ENCODE measurements at places on chromosomes 12 and 14.

- DNase-seq: peak; percentile 33
These were observed 2.6 kb downstream of the SIX4 start for GRCh38 chr14:60721326-60722106.

- DNase-seq: no peak
These were observed 61.6 kb downstream of the SH2B3 start for GRCh38 chr12:111467092-111467856.

DNA sequence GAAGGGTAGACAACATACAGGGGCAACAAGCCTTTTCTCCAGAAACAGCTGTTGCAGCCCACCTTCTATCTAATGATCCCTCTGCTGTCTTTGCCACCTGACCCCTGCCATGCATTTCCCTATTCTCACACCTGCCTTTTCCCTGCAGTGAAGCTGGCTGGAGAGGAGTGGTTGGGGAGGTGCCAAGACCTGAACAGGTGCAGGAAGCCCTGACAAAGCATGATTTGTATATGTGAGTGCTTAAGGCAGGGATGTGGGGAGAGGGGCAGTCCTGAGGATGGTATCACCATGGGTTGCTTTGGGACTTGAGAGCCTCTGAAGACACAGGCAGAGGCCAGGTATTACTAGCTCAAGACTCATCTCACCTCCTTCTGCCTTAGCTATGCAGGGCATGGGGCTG is 2.9 kb upstream of the PFDN5 start:
- DNase-seq: no peak

DNA sequence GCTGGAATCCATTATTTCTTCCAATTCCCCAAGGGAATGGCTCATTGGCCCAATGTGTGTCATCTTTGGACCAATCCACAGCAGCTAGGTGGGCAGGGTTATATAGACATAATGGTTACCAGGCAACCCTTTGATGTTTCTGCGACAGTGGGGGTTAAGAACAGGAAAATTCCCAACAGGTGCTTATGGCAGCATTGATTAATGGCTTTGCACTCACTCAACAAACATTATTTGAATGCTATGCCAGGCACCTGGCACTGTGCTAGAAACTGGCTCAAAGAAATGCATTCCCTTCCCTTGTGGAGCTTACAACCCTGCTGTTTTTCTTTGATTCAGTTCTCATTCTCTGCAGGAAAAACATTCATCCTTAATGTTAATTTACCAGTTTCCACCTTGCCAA is 1221.0 kb downstream of the AACS start:
- no peak for DNase-seq

DNA sequence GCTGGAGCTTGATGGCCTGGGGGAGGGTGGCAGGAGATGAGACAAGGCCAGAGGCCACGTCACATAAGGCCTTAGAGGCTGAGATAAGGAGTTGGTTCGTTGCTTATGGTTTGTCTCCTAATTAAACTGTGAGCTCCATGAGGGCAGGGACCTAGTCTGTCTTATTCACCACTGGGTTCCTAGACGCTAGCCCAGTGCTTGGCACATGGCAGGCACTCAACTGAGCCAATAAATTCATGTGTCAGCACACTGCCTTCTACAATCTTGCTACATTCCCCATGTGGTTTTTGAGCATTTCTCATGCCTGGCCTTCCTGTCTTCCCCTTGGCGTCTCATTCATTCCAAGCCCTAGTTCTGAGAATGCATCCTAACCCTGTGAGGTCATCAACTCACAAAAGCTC is 92.5 kb upstream of the MED13L start:
- DNase-seq: no peak

GRCh38 chr14:92425101-92425500 is 88.5 kb upstream of the RIN3 start:
- no peak for DNase-seq

GRCh38 chr14:26255213-26255612 is 342.6 kb downstream of the NOVA1 start:
- no peak for DNase-seq

GRCh38 chr12:122204167-122205052 is 901 bp downstream of the B3GNT4 start:
- peak; percentile 32 for DNase-seq

DNA sequence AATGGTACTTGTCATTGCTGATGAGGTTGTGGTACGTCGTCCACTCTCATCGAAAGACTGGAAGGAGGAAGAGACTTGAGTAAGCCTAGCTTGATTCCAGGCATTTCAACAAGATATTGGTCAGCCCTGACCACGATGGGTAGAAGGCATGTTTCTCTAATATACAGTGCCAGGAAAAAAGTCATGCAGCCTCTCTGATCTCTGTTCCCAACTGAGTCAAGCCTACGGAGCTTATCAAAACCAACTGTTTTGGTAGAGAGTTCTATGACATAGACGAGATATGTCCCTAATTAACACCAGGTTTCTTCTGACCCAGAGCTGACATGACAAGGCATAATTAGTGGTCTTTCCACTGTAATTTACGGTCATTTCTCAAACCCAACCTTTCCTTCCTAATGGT is 58.5 kb downstream of the NIN start:
- DNase-seq: no peak

DNA sequence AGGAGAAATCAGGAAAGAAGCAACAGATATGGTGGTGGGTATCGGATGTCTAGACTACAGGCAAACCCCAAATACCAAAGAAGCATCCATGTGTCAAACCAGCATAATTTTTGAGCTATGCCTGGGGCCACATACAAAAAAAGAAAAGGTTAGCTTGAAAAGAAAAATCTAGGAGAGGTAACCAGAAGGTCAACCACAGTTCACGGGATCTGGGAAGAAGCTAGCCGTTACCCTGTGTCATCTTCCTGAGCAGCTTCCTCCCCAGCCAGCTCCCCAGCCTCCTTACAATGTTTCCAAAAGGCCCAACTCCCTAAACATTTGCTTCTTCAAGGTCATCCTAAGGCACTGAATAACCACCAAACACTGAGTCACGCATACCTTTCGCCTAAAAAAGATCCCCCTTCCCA is 3.1 kb downstream of the SINHCAF start:
- DNase-seq: no peak

DNA sequence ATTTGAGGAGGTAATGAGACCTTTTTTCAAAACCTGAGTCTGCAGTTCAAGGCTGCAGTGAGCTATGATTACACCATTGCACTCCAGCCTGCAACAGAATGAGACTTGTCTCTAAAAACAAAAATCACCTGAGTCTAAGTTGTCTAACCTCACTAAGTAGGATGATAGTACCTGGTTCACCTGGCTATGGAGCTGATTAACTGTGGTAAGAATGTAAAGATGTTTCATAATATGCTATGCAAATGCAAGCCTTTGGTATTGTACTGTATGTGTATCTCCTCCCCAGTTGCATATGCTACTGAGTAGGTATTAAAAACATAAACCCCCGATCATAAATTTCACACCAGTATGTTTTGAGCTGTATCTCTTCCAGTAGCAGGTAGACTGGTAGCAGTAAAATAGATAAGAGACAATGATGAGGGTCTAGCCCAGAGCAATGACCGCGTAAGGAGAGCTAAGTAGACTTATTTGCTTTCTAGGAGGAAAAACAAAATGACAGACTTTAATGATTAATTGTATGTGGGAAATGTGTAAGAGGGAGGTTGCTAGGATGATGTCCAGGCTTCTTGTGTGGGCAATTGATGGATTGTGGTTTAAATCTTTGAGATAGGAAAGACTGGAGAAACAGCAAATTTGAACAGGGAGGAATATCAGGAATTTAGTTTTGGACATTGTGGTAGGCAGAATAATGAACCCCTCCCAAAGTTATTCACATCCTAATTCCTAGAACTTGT is 41.6 kb upstream of the EGLN3 start:
- no peak for DNase-seq

- DNase-seq: no peak
These were observed 137.7 kb upstream of the FGD4 start for GRCh38 chr12:32261638-32262037.

- no peak for DNase-seq
These were observed 138.0 kb downstream of the SLC38A6 start for GRCh38 chr14:61119006-61119405.

DNA sequence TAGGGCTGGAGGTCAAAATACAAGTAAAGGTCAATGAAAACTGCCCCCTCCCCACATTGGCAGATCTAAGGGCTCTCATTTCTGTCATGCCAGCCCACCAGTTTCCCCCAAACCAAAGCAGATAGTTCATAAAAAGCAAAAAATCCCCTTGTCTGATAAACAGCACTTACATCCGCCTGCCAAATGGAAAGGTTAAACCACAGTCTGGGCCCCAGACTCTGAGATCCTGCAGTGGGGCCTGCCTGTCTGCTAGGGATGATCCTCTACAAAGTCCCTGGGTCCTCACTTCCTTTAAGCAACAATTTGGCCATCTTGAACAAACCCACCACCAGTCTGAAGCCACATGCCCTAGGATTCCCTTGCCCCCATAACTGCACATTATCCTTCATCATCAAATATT is 9.7 kb upstream of the RPS26 start:
- DNase-seq: no peak

- DNase-seq: no peak
These were observed 14.2 kb downstream of the WIF1 start for GRCh38 chr12:65106948-65107347.

DNA sequence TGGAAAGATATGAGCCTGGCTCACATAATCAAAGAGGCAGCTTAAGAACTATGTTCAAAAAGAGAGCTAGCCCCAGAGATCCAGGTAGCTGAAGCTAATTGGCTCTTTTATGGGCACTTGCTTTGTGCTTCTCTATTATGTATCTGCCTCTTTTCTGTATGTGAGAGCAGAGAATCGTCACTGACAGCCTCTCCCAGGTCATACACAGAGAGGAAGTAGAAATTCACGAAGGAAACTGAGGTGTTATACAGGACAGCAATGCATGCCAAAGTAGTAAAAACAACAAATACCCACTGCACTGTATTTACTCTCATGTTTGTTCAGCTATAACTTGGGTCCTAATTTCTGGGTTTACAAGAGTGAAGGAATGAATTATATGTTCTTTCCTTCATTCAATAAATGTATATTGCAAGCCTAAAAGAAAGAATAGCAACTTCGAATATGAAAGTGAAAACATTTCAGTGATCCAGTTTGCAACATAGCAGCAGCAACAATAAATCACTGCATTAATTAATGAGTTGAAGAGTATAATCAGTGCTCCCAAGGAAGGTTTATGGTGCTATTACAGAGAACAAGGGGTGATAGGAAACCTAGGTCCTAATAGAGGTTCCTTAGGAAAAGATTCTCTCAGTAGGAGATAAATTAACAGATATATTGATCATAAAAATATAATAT is 47.1 kb upstream of the ATXN7L3B start:
- DNase-seq: no peak

- no peak for DNase-seq
These were observed 3.1 kb downstream of the SH2B3 start for GRCh38 chr12:111408686-111409402.

DNA sequence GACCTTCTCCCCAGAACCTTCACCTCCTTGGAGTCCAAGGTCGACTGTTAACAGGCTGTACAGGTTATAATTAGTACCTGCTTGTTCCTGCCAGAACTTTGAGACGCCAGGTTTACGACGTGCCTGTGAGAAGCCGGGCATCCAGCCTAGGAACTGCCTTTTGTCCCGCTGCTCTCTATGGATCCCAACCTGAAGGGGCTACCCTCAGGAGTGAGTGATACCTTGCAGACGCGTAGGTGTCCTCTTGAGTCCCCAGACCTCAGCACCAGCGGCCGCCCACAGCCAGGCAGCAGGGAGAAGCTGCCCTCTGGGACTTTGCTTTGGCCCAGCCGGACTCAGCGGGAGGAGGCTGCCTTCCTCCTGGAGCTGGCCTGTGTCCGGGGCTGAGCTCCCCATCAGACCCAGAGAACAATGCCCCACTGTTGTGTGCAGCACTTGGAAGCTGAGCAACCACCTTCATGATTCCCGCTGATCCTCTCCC is 16.2 kb downstream of the SYNE3 start:
- no peak for DNase-seq

DNA sequence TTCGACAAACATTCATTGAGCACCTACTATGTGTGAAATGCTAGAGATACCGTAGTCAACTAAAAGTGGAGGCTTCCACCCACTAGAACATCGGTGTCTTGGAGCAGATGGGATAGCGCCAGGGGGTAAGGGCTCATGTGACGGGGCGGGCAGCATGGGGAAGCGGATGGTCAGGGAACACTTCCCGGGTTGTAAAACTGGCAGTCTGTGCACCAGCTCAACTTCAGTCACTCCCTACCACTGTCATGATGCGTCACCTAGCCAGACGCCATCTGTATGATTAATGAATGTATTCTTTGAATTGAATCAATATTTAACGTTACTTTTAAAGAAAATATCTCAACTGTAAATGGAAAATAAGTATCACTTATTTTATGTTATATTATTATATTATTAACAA is 93.5 kb downstream of the PIWIL1 start:
- DNase-seq: no peak

GRCh38 chr12:75337905-75338304 is 3.4 kb downstream of the GLIPR1L1 start:
- no peak for DNase-seq

- no peak for DNase-seq
These were observed 61.0 kb downstream of the ETV6 start for GRCh38 chr12:11710431-11710830.

DNA sequence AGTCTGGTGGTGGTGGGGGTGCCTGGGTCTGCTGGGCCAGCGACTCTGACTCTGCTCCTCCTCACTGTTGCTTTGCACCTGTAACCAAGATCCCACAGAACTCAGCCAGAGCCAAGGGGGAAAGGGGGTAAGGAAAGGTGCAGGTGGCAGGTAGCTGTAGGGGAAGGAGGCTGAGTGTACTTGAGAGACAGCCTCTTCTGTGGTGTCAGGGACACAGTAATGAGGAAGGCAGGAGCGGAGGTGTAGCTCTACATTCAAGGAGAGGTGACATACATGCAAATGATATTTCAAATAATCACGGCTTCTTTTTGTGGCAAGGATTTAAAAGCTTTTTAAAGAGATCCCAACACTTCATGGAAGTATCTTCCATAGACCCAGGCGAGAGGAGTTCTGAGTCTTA is 23.4 kb downstream of the TESPA1 start:
- no peak for DNase-seq

- DNase-seq: no peak
These were observed 27.1 kb downstream of the PLEKHG7 start for GRCh38 chr12:92729773-92730305.

DNA sequence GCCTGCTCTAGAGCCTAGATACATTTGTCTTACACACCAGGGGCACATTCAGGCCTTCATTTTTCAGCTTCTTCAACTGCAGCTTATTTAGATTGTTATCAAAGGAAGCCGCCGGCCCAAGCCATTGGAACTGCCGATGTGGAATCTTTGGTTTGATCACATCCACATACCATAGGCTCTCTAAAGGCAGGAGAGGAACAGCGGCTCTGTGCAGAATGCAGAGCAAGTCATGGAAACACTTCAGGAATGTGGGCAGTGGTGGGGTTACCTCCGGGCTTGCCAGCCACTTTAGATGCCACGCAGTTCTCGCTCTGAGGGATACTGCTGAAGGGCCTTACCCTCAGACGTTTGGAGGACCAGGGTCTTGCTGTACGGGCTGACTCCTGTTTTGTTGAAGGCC is 53.4 kb upstream of the PYGL start:
- DNase-seq: no peak

GRCh38 chr12:111685322-111685810 is 390 bp downstream of the BRAP start:
- no peak for DNase-seq

All from neural crest cell (in vitro differentiated cells).